ENCODE measurements at places on chromosomes 4 and X.

DNA sequence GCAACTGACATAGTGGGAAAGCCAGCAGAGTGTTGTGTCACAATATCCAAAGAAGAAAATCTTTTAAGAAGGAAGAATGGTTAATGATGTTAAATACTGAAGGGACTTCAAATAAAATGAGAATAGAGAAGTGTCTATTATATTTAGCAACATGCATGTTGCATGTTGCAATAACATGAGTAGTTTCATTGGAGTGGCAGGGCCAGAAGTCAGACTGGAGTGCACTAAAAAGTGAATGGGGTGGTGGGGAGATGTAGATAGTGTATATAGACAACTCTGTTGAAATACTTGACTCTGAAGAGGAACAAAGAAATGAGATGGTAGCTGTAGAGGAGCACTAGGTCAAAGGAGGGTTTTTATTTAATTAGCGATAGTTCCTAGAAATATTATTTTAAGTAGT lies 9.5 kb upstream of the AMMECR1 start:
- no peak for DNase-seq

DNA sequence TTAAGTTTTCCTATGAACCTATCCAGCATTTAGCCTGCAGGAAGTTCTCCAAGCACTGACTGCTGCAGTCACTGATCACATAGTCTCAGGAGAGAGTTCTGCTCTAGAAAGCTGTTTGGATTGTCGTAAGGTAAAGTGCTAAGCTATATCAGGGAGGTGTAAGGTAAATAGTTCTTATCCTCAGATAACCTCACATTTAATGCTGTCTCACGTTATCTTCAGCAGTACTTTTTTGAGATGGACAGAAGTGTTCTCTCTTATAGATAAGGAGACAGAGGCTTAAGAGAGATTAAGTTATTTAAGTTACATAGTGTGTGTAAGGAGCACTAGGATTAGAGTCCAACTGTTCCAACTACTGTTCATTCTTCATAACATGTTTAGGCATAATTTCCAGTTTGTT lies 77.9 kb downstream of the STIM2 start:
- no peak for DNase-seq

DNA sequence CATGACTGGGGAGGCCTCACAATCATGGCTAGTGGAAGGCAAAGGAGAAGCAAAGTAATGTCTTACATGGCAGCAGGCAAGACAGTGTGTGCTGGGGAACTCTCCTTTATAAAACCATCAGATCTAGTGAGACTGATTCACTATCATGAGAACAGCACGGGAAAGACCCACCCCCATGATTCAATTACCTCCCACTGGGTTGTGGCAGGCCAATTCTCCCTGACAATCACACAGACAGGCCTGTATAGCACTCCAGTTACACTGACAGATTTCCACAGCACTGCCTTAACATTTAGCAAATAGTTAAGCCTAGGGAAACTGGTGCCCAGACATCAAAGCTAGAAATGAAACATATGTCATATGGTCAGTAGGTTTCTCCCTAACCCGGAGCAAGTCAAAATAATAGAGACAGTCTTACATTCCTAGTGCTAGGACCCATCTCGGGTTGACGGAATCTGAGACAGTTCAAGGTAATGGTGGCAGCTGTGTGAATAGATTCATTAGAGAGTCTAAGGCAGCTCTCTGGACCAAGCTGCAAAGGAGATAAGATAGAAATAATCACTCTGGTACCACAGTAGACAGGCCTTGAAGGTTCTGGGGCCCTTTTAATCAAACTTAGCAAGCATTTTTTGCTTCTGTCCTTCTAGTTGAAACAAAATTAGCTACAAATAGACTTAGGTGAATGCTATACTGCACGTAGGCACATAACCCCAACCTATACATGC lies 9.4 kb upstream of the HERC5 start:
- DNase-seq = no peak

DNA sequence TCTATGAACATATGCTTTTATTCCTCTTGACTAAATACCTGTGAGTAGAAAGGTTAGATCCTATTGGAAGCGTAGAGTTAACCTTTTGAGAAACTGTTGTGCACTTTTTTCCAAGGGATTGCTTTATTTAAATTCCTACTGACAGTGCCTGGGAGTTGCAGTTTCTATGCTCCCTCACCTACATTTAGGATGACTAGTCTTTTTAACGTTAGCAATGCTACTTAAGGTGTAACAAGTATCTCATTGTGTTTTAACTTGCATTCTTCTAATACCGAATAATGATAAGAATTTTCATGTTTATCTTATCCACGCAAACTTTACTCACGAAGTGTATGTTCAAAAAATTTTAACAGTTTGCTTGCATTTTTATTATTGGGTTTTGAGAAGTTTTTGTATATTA lies 1123.9 kb upstream of the PCDH7 start:
- no peak for DNase-seq

- DNase-seq = no peak
Measured at GRCh38 chrX:146006637-146007036, 189.0 kb downstream of the SLITRK2 start.

GRCh38 chrX:134171661-134172587 lies 65.1 kb upstream of the CCDC160 start:
- peak; percentile 1 for DNase-seq

GRCh38 chrX:52608961-52609360 lies 45.7 kb downstream of the SSX7 start:
- DNase-seq = peak; percentile 62

DNA sequence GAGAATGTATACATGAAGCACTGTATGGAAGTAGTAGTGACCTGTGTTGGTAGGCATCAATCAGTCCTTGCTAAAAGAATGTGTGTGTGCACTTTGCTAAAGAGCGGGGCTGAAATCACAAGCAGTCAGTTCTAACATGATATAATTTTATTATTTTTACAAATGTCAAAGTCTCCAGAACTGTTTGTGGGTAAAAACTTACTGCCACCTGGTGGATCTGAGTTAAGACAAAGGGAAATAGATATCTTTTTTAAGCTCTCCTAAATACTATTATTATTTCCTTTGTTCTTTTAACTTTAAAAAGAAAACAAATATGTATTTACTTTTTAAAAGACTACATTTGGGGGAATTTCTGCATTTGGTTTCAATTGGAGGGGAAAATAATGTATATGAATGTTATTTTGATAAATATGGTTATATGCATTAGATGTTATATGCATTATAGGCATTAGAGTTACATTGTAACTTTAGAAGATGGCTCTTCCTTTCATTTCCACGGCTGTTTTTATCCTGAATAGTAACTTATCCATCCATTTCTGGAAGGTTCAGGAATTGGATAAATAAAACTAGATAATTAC lies 7.8 kb upstream of the CLOCK start:
- DNase-seq = peak; percentile 42

DNA sequence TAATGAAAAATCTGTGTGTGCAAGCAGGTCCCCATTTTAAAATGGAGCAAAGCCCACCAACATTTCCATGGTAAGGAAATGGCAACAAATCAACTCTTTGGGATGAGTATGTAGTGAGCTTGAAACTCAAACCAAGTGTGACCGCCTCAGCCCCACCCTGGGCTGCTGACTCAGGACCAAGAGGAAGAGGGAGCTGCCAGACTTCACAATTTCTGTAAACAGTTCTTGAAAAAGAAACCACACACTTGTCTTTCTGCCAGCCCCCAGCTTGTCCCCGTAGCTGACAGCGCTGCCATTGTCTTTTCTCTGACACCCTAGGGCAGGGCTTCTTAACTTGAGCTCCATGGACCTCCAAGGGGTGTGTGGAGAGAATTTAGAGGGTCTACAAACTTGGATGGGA lies 10.3 kb downstream of the RTL5 start:
- peak; percentile 37 for DNase-seq

Data from ACHN (cell line).